ENCODE measurements at places on chromosomes 12 and 14. TPM values are rescaled to one million over a fixed set of nuclear protein-coding genes. Genes with fewer than 3 reads are reported as not detected.

The HOXC4 gene
- total RNA-seq: 0.17 TPM

The ADAMTS20 gene
- total RNA-seq: not detected

The EML5 gene
- total RNA-seq: 0.44 TPM

The GLIPR1L2 gene
- 1.3 TPM for total RNA-seq

The GARIN6 gene
- not detected for total RNA-seq

The VEZT gene
- total RNA-seq: 81.2 TPM

The MYF6 gene
- not detected for total RNA-seq

The SIX4 gene
- total RNA-seq: 24.8 TPM

The IAPP gene
- total RNA-seq: not detected

The OVCH1 gene
- 0.83 TPM for total RNA-seq

The CCDC88C gene
- 0.15 TPM for total RNA-seq

The HNF1A gene
- total RNA-seq: not detected

The AKAP3 gene
- total RNA-seq: 2.6 TPM

The USP44 gene
- total RNA-seq: 10.2 TPM

The FGF23 gene
- total RNA-seq: not detected

The NPFF gene
- total RNA-seq: not detected

The ACSM4 gene
- not detected for total RNA-seq

The HAL gene
- total RNA-seq: under 0.01 TPM

The KRT74 gene
- total RNA-seq: not detected

The TSHR gene
- 0.33 TPM for total RNA-seq

The CHST11 gene
- 2.3 TPM for total RNA-seq

The WNT1 gene
- total RNA-seq: not detected

The LMNTD1 gene
- total RNA-seq: 0.44 TPM

The SLIRP gene
- 52.3 TPM for total RNA-seq

The CYP27B1 gene
- total RNA-seq: 0.15 TPM

The KLHDC2 gene
- 103 TPM for total RNA-seq

The CLEC6A gene
- total RNA-seq: not detected

The LRRIQ1 gene
- total RNA-seq: 0.44 TPM

The NKX2-8 gene
- not detected for total RNA-seq

The GPRC5A gene
- total RNA-seq: 3.1 TPM

Measured in smooth muscle cell of trachea (primary cell).